ENCODE measurements at places on chromosomes 16 and 17.

DNA sequence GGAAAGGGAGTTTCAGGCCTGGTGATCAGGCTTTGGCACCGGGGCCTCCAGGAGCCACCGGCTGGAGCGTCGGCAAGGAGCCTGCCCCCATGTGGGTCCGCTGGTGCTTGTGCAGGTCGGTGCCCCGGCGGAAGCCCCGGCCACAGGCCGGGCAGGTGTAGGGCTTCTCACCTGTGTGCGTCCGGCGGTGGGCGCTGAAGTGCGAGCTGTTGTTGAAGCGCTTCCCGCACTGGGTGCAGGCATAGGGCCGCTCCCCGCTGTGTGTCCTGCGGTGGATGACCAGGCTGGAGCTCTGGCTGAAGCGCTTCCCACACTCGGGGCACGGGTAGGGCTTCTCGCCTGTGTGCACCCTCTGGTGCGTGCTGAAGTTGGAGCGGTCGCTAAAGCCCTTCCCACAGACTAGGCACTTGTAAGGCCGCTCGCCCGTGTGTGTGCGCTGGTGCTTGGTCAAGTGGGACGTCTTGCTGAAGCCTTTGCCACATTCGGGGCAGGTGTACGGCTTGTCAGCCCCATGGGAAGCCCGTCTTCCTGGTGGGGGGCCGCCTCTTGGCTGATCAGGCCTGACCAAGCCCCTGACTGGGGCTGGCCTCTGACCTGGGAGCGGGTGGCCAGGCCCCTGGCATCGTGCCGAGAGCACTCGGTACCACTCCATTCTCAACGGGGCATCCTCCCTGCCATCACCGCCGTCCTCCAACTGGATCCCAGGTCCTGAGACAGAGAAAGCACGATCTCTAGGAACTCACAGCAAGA is 14.4 kb downstream of the ZNF500 start:
- no peak for DNase-seq

- DNase-seq: no peak
These were observed 46.8 kb downstream of the REXO5 start for GRCh38 chr16:20853143-20853542.

DNA sequence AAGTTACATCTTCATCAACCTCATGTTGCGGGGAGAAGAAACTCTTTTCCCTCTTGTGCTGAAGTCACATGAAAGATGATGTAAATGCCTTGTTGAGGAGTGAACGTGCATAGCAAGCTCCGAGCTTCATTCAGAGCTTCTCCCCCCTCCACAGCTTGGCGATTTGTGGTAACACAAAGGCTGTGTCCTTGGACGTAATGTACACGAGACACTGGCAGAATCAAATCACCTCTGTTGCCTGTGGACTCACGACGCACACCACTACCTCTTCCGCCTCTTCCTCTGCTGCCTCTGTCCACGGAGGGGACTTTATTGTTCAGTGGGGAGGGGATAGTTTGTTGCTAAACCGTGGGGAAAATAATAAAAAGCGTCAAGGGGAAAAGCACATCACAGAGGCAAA is 54.9 kb upstream of the CHMP6 start:
- DNase-seq: no peak

- no peak for DNase-seq
These were observed 1.5 kb upstream of the ALDH3A2 start for GRCh38 chr17:19646788-19647696.

- no peak for DNase-seq
These were observed 17.5 kb downstream of the GRIN2C start for GRCh38 chr17:74842146-74842598.

- no peak for DNase-seq
These were observed 22.1 kb downstream of the CRISPLD2 start for GRCh38 chr16:84841787-84842300.

GRCh38 chr16:20317117-20317516 is 10.2 kb downstream of the GP2 start:
- no peak for DNase-seq

- no peak for DNase-seq
These were observed 52.8 kb upstream of the TOB1 start for GRCh38 chr17:50918933-50919296.

- no peak for DNase-seq
These were observed 3.6 kb downstream of the USP7 start for GRCh38 chr16:8959921-8960787.

DNA sequence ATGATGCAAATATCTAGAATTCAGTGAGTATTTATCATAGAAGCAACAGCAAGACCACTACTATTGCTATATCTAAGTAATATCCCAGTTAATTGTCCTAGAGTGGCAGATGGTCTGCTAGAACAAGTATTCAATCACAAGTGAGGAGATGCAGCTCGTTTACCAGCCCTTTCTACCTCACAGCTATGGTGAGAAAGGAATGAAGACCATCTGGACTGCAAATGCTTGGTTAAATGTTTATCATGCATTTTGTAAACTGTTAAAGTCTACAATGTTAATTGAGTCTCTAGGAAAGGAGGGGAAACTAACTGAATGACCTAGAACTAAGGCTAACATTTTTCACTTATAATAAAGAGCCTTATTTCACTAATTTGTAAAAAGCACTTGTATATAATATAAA is 52.5 kb downstream of the CNOT1 start:
- no peak for DNase-seq

DNA sequence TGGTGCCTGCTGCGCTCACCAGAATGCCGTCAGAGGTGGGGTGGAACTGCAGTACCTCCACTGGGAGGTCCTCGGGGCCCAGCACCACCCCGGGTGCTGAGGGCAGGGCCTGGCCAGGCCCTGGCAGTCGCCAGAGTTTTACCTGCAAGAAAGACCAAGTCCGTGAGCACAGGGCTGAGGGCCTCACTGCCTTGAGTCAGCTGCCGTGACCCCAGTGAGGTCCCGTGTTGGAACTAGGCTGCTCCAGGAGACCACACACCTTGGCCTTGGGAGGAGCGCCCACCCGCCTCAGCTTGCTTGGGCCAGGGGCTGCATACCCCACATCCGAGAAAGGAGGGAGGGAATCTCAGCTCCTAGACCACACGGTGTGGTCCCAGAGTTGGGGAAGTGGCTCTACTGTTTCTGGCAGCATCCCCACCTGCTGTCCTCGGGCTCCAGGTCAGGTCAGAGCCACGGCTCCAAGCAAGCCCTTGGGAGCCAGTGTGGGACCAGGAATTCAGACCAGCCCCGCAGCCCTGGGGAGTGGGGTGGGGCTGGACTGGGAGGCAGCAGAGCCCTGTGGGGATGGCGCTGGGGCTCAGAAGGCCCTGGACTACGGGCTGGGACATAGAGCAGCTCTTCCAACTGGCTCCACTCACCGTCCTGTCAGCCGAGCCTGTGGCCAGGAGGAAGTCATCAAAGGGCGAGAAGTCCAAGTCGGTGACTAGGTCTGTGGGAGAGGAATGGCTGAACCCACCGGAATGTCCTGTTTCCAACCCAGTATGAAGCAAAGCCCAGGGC is 8.7 kb downstream of the CORO7 start:
- peak; percentile 26 for DNase-seq

Measured in right hindlimb (tissue), 1 donor.